NCI-H526 (cell line): ENCODE measurements at places on chromosomes 3 and 15.

DNA sequence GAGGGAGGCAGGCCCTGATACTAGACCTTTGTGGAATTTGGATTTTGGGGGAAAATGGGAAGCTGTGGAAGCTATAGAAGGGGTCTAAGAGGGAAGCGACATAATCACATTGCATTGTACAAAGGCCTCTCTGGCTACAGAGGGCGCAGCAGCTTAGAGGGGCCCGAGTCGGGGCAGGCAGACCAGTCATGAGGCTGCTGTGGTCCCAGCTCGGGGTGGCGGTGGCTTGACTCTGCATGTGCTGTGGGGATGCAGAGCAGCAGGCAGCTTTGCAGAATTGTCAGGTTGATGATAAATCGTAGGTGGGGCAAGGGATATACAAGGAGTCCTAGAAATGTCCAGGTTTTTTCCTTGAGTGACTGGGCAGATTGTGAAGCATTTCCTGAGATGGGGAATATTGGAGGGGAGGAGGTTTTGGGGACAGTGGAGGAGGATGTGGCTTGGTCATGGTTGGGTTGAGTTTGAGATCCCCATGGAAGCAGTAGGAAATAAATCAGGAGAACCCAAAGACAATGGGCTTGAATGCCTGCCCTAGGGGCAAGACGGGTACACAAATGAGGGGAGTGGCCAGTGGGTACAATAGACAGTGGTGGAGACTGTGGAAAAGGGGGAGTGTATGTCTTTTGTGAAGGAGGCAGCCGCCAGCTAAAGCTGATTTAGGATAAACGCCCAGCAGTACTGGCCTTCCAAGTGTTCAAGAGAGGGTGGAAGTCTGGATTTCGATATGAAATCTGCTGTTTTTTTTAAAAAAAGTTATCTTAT is 94.1 kb downstream of the HMG20A start:
- DNase-seq, result peak; percentile 32

DNA sequence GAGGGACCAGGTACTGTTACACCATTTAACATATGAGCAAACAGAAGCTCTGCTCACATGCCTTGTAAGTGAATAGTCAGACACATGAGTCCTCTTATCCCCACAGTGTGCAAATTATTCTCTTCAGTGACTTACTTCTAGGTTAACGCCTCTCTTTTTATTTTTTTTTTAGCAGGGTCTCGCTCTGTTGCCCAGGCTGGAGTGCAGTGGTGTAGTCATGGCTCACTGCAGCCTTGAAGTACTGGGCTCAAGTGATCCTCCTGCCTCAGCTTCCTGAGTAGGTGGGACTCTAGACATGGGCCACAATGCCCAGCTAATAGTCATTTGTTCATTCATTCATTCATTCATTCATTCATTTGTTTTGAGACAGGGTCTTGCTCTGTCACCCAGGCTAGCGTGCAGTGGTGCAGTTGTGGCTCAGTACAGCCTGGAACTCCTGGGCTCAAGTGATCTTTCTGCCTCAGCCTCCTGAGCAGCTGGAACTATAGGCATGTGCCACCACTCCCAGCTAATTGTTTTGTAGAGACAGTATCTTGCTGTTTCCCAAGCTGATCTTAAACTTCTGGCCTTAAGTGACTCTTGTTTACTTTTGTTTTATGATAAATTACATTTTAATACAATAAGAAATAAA is 94.7 kb downstream of the LRRC28 start:
- no peak for DNase-seq

DNA sequence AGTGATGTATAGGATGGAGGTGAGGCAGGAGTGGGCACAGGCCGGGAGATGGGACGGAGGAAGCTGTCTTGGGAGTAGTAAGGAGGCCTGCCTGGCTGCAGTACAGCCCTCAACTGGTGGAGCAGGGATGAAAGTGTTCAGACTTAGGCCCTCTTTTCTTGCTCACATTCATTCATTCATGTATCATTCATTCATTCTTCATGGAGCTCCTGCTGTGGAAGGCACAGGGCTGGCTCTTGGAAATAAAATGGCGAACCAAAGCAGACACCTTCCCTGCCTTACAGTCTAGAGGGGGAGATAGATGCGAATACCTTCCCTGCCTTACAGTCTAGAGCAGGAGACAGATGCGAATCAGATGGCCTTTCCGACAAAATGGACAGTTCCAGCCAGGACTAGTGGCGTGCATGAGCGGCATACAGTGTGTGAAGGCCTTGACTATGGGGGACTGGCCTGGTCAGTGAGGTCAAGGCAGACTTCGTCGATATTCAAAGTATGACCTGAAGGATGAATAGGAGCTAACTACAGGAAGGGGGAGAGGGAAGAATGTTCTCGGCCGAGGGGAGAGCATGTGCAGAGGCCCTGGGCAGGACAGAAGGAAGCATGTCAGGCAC is 143.2 kb upstream of the TLE3 start:
- DNase-seq, result no peak

DNA sequence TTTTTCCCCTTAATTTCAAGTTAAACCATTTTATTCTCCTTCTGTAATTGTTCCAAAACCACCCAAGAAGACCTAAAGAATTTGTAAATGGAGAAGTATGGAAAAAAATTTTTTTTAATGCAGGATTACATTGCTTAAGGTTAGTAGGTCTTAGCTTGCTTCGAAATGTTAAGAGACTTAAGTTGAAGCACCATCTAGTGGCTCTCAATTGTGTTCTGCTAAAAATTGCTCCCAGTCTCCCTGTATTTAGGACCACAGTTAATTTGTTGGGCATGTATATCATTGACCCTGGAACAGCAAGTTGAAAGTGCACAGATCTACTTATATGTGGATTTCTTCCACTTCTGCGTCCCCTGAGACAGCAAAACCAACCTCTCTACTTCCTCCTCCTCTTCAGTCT is 32.4 kb downstream of the CD200R1L start:
- no peak for DNase-seq

GRCh38 chr3:38586546-38587520 is 62.7 kb downstream of the SCN5A start:
- DNase-seq, result no peak

DNA sequence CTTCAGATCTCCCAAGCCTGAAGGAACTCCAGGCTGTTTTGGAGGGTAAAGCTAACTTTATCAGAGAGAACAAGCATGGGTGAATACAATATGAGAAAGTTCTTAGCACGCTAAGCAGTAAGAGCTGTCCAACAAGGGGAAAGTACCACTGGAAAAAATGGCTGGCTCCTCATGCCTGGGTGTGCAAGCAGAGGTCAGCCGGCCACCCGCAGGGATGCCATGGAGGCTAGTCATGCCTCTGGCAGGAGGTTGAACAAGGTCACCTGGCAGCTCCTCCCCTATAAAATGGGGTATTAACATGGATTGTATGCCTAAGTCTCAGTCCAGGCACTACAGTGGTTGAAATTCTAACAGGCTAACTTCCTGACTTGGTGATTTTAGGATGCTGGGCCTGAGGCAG is 75.4 kb upstream of the SLC6A1 start:
- DNase-seq, result no peak

GRCh38 chr3:116939550-116939949 is 230.0 kb downstream of the TUSC7 start:
- no peak for DNase-seq

DNA sequence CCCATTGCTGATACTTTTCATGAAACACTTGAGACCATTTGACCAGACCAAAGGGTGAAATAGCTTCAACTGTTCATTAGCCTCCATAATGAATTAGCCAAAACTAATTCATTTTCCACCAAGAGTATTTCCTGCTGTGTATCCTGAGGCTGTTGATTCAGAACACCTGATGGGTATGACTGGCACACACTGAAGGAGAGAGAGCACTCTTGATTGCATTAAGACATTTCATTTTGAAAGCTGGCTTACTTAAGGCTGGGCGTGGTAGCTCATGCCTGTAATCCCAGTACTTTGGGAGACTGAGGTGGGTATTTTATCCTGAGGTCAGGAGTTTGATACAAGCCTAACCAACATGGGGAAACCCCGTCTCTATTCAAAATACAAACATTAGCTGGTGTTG is 175.6 kb downstream of the AGBL1 start:
- no peak for DNase-seq

DNA sequence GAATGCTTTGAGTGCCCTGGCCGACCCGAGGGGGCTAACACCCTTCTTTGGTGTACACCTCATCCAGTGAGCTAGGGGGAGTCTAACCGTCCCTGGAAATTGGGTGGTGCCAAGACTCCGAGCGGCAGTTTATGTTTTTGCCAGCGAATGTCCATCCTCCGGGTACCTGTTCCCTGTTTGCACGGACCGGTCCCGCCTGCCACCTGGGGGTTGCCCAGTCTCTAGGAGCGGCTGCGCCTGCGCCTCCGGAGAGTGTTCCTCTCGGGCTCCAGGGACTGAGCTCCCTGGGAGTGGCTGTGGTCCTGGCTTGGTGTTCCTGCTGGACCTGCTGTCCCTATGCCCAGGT is 913 bp upstream of the WNT7A start:
- DNase-seq, result no peak

DNA sequence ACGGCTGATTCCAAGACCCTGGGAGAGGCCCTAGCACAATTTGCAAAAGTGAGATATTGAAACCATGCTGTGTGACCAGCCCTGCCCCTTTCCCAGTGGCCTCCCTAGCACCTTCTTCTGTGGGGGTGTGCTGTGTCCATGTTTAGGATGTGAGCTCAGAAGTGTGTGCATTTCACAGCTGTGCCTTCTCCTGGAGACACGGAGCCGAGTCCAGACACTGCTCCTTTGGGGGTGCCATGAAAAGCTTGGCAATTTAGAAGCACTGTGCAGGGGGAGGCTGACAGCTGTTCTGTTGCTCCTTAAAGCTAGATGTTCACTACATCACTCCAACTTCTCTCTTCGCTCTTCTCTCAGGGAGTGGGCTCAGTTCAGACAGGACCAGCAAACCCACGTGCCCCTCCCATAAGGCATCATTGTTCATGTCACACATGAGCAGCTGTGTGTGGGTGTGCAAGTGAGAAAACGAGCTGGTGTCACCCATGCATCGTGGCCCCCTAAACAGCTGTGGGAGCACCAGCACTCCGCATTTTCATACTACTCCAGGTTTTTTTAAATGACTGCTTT is 492.6 kb downstream of the GABRG3 start:
- no peak for DNase-seq

DNA sequence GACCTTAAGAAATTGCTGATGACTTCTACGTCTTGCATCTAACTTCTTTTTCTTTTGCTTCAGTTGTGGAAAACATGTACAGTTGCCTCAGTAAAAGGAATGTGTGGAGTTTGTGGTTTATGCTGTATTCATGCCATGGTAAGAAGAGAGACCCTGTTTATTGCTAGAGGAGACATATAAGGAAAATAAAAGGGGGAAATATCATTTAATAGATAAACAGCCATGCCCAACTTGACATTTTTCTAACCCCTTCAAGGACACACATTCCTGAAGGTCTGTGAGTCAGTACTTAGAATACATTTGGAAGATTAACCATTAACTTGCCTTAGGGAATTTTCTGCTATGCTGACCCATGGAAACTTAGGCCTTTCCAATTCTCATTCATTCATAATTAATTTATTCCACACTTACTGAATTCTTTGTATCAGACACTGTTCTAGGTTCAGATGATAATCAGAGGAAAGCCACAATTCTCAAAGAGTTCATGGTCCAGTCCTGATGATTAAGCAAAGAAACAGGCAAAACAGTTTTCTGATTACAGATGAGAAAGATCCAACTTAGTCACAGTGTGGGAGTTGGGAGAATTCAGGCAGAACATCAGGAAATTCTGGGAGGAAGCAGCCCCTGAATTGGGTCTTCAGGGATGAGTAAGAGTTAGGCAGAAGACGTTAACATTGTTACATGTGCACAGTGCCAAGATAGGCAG is 329.8 kb upstream of the RASGRP1 start:
- DNase-seq, result no peak

GRCh38 chr3:106302451-106303221 is 433.8 kb upstream of the CBLB start:
- no peak for DNase-seq

GRCh38 chr3:127786353-127787070 is 35.8 kb downstream of the MGLL start:
- DNase-seq, result no peak
